Glomerular endothelial cell (primary cell): ENCODE measurements at places on chromosomes 3 and 15.

- DNase-seq = no peak
Observed at GRCh38 chr3:100198579-100199269, 62.1 kb upstream of the TBC1D23 start.

DNA sequence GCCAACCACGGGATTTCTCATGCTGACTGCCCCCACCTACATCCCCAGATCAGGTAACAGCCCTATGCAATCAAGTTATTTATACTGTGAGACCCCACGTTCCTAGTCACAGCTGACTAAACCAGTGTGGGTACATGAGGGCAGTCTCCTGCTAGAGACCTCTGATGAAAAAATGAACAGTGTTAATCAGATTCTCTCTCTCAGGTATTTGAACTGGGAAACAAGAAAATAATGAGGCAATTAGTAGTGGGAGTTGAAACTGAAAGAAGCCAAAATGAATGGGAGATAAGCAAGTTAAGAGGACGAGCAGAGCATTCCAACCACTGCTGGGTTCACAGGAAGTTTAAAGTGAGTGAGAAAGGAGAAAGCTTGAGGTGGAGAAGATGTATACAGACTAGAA, 98.5 kb upstream of the MYO5C start:
- DNase-seq = no peak

- no peak for DNase-seq
Observed at GRCh38 chr15:81163961-81164800, 30.1 kb downstream of the CFAP161 start.

DNA sequence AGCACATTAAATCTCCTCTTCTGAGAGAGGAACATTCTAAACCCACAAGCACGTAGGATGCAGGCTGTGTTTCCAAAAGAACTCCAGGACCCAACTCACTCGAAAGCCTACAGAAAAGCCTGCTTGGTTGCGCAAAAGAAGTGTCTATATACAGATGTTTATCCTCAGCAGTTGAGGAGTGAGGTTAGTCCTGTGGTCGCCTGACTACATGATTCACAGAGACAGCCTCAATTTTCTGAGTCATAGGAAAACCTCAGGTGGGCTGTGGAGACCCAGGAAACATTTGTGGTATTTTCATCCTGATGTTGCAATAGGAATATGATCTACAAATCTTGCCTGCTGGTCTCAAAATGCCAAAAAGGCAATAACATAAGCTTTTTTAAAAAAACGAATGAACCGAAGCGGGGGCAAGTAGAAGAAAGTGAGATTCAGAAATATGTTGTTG, 183.8 kb upstream of the THRB start:
- no peak for DNase-seq

GRCh38 chr3:13535905-13536304, 13.0 kb upstream of the FBLN2 start:
- no peak for DNase-seq

DNA sequence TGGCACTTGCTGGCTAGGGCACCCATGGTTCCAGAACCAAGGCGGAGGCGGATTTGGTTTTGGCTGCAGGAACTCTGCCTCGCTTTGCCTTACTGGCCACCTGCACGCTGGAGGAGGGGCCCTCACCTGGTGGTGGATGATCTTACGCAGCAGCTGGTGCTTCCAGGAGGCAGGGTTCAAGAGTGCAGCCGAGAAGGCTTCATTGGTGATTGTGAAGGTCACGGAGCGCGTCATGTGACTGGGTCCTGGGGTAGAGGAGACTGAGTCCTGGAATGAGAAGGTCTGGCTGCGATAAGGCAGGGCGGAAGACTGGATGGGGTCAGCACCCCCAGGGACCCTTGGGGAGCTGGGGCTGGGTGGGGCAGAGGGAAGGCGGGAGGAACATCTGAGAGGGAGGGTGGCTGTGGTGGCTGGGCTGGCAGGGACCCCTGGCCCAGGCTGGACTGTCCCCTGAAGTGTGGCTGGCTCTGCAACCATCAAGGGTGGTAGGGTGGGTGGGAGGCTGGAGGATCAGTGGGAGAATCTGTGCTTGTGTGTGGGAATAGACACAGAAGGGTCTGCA, 25.8 kb upstream of the GOLGA6C start:
- DNase-seq = no peak

GRCh38 chr15:45185903-45186770, 1.6 kb downstream of the SHF start:
- no peak for DNase-seq

DNA sequence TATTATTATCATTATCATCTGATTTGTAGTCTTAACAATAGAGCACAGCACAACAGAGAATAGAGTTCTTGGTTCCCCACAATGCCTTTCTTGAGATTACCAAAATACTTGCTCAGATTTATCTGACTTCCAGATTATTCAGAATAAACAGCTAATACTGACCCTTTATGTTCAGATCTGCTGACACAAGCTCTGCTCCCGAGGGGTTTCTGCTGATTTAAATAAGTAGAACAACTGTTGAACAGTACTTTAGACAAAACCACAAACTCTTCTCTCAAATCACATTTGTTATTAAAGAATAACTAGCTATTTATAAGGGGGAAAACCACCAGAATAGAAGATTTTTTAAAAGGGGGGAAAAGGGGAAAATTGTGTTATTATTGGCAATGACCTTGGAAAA, 380.2 kb upstream of the ATP11B start:
- DNase-seq = no peak

GRCh38 chr3:13824521-13825310, 55.2 kb downstream of the WNT7A start:
- DNase-seq = no peak

DNA sequence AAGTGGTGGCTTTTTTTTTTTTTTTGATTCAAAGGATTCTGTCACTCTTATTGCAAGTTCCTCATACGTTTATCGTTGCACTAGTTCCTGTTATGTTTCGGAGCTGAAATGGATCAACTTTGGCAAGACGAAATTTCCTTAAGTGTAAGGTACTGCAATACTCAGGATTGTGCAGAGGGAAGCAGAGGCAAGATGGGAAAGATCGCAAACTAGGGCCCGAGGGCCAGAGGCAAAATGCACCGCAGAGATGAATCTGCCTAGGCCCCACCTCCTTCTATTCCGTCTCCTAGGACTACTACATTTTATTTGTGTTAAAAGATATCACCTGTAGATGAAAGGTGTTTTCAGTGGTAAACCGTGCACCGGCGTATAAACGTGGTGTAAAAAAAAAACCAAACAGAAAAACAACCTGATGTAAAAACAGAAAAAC, 331 bp downstream of the RNU6-1 start:
- DNase-seq = no peak

DNA sequence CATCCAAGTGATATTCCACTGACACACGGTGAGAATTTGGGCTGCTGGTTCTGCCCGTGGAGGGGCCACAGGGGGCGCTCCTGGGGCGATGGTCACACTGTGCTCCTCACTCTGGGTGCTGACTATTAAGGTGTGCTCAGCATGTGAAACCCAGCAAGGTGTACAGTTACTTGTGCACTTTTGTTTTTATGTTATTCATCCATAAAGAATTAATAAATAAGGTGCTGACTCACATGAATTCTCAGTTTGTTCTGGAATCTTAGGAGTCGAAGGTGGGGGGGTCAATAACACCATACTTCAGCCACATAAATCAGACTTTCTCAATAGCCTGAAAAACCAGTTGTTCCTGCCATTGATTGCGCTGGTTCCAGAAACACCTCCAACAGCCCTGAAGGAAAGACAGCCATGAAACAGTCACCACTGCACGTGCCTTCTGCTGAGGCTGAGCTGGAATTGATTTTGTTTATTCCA, 53.5 kb upstream of the SPATA12 start:
- DNase-seq = no peak

GRCh38 chr3:122774564-122774963, 19.1 kb downstream of the HSPBAP1 start:
- no peak for DNase-seq

DNA sequence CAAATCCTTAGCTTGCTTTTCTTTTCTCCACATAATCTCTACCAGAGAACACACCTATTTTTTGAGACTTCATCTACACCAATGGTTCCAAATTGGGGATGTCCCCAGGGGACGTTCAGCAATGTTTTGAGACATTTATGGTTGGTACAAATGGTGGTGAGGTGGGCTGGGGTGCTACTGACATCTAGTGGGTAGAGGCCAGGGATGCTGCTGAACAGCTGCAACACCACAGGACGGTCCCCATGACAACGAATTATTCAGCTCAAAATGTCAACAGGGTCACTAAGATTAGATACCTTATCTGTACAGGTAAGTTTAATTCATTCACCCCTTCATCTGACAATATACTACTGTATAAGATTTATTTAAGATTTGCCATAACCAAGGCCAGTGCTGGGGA, 14.4 kb downstream of the GK5 start:
- no peak for DNase-seq

GRCh38 chr3:155520463-155520862, 224.4 kb downstream of the PLCH1 start:
- DNase-seq = no peak

GRCh38 chr3:68007621-68008226, 353.3 kb upstream of the SUCLG2 start:
- DNase-seq = no peak

DNA sequence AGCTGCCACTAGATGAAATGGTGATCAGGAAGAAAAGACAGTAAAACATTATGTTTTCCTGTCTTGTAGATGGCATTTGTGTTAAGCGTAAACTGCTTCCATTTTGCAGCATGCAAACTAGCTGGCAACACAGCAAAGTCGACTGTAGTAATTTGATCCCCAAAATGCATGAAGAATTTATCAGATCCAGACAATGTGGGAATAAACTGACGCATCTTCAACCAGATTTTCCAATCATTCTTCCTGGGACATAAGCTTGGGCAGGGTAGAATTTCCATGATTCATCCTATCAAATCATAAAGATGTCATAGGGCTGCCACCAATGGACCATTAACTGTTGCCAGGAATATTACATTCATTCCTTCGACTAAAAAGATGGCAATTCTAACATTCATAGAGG, 260.3 kb downstream of the ERC2 start:
- DNase-seq = no peak

DNA sequence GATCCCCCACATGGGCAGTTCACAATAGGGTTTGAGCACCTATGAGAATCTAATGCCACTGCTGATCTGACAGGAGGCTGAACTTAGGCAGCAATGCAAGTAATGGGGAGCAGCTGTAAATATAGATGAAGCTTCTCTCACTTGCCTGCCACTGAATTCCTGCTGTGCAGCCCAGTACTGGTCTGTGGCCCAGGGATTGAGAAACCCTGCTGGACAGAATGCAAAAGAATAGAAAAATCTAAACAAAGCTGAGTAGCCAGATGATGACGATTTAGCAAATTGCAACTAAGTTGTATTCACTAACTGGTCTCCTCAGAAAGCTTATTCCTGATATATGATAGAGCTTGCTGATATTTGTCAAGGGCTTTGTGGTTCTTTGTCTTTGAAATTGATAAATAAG, 34.3 kb upstream of the APH1B start:
- DNase-seq = no peak

GRCh38 chr3:178669022-178669601, 132.9 kb downstream of the KCNMB2 start:
- no peak for DNase-seq

DNA sequence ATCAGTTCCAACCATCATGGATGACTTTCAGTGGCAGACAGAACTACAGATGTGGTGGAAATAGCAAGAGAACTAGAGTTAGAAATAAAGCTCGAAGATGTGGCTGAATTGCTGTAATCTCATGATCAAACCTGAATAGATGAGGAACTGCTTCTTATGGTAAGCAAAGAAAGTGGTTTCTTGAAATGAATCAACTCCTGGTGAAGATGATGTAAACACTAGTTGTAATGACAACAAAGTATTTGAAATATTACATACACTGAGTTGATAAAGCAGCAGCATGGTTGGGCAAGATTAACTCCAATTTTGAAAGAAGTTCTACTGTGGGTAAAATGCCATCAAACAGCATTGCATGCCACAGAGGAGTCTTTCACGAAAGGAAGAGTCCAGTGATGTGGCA, 131.7 kb upstream of the FAM3D start:
- DNase-seq = no peak

GRCh38 chr3:30082652-30083051, 523.7 kb upstream of the TGFBR2 start:
- no peak for DNase-seq
